HT-29 (cell line): ENCODE measurements at places on chromosomes 4 and X. TPM values are rescaled to one million over a fixed set of nuclear protein-coding genes. Genes with fewer than 3 reads are reported as not detected.

Gene CXorf49B
- not detected in 2 replicates for total RNA-seq

Gene TMEM271
- total RNA-seq, result not detected in 2 replicates

Gene PUDP
- total RNA-seq, result 3.4 and 4.6 TPM in 2 replicates

Gene CSTF2
- total RNA-seq, result 63.9 and 70.6 TPM in 2 replicates

Gene MAGEA12
- total RNA-seq, result 6.2 and 6.8 TPM in 2 replicates

Gene CCNI
- total RNA-seq, result 92.6 and 116 TPM in 2 replicates

Gene PTCHD1
- total RNA-seq, result not detected in 2 replicates

Gene LRIT3
- 0.03 TPM in 1 of 2 replicates, not detected in the other for total RNA-seq

Gene PASD1
- total RNA-seq, result not detected in 2 replicates

Gene GABRB1
- not detected in 2 replicates for total RNA-seq

Gene RELL1
- total RNA-seq, result 29.9 and 32.1 TPM in 2 replicates

- no peak for DNase-seq
Measured at GRCh38 chrX:41600291-41600690, 88.5 kb upstream of the GPR34 start.

DNA sequence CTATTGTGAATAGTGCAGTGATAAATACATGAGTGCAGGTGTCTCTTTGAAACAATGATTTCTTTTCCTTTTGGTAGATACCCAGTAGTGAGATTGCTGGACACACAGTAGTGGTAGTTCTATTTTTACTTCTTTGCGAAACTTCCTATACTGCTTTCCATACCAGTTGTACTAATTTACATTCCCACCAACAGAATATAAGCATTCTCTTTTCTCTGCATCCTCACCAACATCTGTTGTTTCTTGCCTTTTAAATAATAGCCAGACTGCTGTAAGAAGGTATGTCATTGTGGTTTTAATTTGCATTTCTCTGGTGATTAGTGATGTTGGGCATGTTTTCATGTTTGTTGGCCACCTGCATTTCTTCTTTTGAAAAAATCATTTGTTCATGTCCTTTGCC lies 105.9 kb downstream of the COL4A6 start:
- DNase-seq, result no peak

DNA sequence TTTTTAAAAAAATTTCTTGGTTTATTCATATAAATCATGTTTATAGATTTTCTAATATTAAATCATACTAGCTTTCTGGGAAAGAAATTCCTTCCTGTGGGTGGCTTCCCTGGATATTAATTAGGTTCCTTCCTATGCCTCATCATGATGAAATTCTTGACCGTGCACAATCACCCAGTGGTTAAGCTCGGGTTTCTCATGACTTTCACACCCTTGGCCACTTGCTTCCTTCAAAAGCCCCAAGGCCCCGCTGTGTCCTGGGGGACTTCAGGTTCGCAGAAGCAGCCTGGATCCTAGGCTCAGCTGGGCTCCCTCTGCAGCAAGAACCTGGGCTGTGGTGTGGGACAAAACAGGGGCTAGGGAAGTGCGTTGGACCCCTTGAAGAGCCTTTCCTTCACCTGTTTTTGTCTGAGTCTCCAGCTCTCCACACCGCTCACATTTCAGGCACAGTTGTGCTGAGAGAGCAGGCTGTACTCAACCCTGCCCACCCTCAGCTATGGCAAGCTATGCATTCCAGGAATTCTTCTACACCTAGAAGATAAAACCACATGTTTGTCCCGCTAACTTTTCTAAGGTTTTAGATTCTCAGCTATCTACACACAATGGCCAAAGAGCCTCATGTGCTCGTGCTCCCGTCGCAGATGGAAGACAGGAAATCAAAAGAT lies 48.9 kb upstream of the TMSB15B start:
- DNase-seq, result no peak

DNA sequence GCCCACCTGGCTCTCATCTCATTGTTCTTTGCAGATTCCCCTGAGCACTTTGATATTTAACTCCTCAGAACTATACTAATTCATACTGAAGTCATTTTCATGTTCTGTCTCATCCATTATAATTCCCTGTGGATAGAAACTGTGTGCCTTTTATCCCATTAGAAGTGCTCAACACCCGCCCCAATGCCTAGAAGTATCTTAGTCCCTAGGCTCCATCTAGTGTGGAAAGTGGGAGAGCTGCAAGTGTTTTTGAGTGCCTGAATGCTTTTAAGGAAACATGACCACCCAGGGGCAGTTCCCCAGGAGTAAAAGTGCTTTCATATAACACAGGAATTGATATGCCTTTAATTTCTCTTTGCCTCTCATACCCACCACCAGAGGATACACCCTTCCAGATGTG lies 117.0 kb downstream of the CHRDL1 start:
- peak; percentile 19 for DNase-seq

DNA sequence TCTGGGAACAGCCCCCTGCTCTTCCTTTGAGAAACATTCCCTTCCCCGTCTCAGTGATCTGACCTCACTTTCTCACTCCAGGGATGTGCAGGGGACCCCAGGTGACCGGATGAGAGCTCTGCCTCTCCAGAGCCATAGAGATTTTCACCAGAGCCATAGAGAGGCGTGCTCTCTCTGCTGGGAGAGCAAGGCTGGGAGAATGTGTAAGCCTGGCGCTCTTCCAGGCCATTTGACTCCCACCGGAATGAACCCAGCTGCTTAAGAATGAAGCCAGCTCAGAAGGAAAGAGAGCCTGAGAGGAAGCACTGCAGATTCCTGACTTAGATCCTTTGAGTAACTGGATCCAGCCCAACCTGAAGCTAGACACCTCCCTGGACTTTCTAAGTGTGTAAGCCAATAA lies 106.4 kb downstream of the DHX15 start:
- no peak for DNase-seq

GRCh38 chr4:17358241-17358640 lies 153.6 kb downstream of the QDPR start:
- DNase-seq, result no peak

- peak; percentile 78 for DNase-seq
Measured at GRCh38 chrX:72247206-72247942, 8.5 kb upstream of the ERCC6L start.

DNA sequence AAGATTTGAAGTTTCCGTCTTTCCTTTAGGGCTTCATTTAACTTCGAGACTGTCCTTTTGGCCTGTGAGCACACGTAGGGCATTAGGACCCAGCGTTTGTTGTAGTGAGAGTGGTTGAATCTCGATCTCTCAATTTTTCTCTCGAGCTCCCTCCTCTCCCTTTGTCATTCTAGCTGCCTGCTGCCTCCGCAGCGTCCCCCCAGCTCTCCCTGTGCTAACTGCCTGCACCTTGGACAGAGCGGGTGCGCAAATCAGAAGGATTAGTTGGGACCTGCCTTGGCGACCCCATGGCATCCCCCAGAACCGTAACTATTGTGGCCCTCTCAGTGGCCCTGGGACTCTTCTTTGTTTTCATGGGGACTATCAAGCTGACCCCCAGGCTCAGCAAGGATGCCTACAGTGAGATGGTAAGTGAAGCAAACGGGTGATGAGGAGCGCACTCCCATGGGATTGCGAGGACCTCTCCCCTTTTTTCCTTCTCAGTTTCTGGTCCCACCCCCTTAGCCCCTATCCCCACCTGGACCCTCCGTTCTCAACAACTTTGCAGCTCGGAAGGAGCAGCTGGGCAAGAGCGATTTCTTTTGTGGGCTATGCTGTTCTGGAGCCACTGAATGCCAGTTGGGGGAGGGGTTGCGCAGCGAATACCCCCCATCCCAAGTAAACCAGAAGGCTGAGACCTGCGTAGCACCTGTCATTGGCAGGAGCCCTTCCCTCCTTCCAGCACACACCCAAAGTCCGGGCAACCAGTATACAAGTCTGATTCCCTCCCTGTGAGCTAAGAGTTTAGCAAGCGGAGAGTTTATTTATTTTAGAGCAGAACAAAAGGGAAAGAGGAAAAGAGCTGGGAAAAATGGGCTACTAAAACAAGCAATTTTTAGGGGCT lies at the start of gene TMEM35A:
TMEM35A (plus strand) TSS at position 164 of the 883 bp plus-strand sequence; CDS start at position 288, 124 bp downstream.
- no peak for DNase-seq

GRCh38 chrX:7934026-7934425 lies 6.8 kb upstream of the PNPLA4 start:
- no peak for DNase-seq

DNA sequence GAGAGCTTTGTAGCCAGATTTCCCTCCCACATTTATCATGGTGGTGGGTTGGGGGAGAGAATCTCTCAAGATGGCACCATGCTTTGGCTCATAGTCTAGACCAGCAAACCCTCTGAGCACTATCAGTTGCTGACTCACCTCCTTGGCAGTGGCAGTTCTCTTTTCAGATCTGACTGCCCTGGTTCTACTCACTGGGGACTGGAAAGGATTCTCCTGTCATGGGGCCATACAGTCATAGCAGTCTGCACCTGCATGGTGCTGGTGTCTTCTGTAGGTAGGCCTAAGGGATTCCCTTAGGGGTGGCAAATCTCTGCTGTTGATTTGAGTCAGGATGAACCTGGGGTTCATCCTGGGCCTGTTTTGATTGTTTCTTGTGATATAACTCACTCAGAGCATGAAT lies 2.6 kb downstream of the TEX13B start:
- DNase-seq, result no peak

- DNase-seq, result no peak
Measured at GRCh38 chr4:183348136-183348535, 25.9 kb upstream of the CLDN24 start.

DNA sequence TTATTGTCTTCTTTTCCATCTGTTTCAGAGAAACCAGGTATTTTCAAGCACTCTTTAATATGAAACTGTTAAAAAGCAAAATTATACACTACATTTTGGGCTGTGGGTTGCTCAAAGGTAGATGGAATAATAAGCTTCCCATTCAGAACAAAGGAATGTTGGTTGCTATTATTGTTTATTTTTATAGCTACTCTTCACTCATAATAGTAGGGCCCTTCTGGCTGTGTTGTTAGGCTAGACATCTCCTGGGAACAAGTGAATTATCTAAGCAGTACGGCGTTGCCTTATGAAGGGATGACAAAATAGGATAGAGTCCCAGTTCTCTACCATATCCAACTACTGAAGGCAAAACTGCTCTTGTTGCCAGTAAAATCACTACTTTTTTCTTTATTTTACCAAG lies 34.2 kb downstream of the TENM3 start:
- no peak for DNase-seq
